ENCODE measurements at places on chromosomes 4 and X.

- DNase-seq = no peak
These were observed 87.6 kb upstream of the GABRG1 start for GRCh38 chr4:46211406-46211805.

- DNase-seq = no peak
These were observed 68.0 kb downstream of the ACOX3 start for GRCh38 chr4:8372506-8372905.

DNA sequence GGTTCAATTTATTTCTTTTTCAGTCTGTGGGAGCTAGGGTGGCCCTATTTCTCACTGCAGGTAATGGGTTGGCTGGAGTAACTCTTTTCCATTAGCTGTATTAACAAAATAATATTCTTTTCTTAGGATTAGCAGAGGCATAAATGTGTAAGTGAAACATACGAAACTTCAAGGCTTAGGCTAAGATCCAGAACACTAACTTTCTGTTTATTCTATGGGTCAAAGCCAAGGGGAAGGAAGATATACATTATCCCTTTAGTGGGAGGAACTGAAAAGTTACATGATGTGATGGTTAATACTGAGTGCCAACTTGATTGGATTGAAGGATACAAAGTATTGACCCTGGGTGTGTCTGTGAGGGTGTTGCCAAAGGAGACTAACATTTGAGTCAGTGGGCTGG lies 66.4 kb downstream of the DCAF8L2 start:
- DNase-seq = no peak

- DNase-seq = no peak
These were observed 51.7 kb downstream of the REELD1 start for GRCh38 chr4:146265950-146266490.

DNA sequence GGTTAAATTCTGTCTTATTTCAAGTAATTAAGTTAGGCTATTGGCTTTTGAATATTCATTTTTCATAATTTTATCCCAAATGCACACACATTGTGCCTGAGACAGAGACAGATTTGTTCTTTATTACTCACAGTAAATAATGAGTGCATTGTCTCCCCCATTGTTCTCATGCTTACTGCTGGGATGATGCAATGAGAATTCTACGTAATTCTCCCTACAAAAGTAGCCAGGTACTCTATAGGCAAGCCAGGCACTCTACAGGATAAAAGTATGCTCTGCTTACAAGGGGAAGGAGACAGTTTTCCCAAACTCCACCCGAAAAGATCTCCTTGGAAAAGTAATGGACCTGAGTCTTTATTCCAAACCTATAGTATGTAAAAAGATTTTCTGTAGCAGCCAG lies 1890.7 kb upstream of the PCDH10 start:
- DNase-seq = no peak

DNA sequence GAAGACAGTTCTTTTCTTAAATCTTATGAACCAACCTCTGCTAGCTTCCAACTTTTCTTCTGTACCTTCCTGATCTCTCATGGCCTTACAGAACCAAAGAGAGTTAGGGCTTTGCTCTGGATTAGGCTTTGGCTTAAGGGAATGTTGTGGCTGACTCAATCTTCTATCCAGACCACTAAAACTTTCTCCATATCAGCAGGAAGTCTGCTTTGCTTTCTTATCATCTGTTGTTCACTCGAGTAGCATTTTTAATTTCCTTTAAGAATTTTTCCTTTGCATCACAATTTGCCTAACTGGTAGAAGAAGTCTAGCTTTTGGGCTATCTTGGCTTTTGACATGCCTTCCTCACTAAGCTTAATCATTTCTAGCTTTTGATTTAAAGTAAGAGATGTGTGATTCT lies 167.0 kb downstream of the TBCK start:
- no peak for DNase-seq

DNA sequence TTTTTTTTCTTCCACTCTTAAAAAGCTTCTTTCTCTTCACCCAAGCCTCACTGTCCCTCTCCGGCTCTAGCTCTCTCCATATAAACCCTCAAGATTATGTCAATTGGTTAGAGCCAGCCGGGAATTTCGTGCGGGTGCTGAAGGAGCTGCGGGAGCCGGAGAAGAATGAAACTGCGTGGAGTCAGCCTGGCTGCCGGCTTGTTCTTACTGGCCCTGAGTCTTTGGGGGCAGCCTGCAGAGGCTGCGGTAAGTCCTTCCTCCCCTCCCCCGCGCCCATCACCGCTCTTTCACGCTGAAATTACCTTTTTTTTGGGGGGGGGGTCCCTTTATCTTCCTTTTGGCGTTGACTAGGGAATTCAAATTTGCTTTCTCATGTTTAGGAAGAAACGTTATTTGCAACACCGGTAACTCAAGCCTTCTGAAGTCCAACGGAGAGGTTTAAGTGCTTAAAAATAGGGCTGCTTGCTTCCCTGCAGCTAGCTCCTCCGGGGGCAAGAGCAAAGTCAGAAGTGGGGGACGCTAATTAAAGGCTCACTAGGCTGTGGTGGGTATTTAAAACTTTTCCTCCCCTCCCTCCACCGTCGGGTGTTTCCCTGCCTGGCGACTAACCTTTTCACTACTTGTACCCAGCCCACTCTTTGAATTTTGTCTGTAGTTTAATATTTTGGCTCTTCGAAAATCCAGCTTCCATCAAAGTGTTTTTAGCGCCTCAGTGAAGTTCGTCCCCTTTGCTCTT lies 491 bp downstream of the COL4A5 start:
- DNase-seq = peak; percentile 7

GRCh38 chr4:145345401-145345800 lies 136.3 kb upstream of the SMAD1 start:
- DNase-seq = no peak

- no peak for DNase-seq
These were observed at the start of gene PRICKLE3 for GRCh38 chrX:49186125-49187027. TSS of gene PRICKLE3 (minus strand) at chrX:49186373. CDS start at chrX:49186297, 76 bp downstream.

DNA sequence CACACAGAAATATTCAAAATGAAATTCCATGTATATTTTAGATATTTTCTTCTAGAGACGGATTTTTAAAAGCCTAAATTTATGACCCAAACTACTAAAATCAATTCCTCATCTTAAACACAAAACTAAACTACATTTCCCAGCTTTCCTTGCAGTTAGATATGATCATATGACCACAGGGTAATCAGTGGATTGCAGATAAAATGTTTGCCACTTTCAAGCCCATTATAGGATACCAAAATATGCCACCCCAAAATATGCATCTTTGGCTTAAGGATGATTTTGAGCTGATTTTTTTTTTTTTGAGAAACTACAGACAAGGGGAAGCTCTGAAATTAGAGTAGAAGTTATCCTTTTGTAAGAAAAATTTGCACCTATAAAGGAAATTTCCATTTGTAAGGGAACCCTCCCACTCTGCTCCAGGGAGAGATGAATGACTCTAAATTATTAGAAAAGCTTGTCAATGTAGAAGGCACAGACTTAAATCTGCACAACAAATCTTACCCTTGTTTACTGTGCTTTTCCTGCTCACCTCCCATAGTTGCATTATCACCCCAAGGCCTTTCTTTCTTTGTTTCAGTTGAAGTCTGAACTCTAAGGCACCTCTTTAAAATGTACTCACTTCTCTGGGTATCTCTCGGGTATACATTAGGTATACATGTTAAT lies 503.0 kb downstream of the PDHA2 start:
- no peak for DNase-seq

GRCh38 chrX:106484233-106484632 lies 127.5 kb upstream of the RADX start:
- DNase-seq = no peak

DNA sequence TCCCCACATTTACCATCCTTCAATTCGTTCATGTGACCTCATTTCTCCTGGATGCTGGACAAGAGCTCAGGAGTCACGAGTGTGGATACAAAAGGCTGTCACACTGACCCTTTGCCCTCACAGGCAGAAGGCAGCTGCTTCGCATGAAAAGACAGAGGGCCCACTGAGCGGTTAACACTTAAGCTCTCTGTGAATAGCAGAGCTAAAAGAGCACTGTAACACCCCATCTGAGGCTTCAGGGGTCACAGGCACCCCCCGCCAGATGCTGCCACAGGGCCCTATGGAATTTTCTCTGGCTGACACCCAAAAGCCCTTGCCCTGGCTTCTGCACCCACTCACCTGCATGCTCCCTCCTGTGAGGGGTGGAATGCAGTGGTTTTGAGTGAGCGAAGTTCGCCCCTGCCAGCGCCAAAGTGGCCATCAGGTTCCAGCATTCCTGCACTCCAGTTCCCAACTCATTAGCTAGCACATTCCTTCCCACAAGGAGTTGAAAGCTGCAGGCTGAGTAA lies 360.9 kb downstream of the PPP3CA start:
- DNase-seq = no peak

DNA sequence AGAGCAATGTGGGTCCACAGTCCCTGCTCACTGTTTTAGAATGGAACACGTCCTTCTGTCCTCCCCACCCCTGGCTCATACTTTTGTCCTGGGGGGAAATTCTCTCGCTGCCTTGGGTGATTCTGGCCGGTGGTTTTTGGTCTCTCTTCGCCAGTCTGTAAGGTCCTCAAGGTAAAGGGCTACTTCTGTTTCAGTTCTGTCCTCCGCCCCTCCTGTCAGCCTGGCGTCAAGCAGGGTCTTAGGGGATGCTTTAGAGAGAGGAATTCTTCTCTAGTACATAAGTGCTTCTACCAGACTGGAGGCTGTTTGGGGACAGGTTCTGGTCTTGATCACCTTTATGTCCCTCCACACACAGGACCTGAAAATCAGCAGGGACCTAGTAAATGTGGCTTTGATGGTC lies 617 bp upstream of the MRFAP1L1 start:
- DNase-seq = no peak

DNA sequence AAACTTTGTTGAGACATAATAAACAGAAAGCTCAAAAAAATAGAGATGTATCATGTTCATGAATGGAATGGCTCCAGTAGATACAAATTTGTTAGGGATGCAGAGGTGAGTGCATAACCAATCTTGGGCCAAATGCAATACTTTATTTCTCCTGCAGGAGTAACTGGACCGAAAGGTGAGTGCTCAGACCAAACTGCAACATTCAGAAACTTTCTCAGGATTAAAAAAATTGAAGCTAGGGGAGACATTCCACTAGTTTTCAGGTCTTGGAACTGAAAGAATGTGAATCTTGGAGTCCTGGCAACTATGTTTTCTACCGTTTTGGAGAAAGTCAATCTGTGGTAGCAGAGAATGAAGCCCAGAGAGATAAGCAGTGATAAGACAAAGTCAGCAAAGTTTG lies 21.2 kb upstream of the LCORL start:
- no peak for DNase-seq

- peak; percentile 97 for DNase-seq
These were observed 32.4 kb downstream of the FGFRL1 start for GRCh38 chr4:1043651-1044468.

- peak; percentile 14 for DNase-seq
These were observed 960 bp downstream of the TRPC3 start for GRCh38 chr4:121950680-121951520.

GRCh38 chrX:84475596-84475995 lies 26.7 kb downstream of the HDX start:
- DNase-seq = no peak

DNA sequence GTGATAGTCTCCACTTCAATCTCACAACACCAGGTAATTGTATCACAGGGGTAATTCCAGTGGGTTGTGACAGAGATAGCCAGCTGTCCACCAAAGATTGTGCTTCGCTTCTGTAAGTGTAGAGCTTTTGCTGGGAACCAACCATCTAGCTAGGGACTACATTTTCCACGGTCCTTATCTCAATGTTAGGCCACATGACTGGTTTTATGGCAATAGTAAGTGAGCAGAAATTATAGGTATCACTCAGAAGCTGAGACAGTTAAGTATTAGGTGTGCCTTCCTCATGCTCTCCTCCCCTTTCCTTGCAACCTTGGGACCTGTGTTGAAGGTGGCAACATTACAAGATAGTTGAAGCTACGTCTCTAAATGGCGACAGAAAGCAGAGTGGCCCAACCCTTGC lies 108.8 kb upstream of the NALF2 start:
- DNase-seq = no peak

GRCh38 chr4:68673143-68673542 lies 2.7 kb upstream of the UGT2B15 start:
- no peak for DNase-seq

DNA sequence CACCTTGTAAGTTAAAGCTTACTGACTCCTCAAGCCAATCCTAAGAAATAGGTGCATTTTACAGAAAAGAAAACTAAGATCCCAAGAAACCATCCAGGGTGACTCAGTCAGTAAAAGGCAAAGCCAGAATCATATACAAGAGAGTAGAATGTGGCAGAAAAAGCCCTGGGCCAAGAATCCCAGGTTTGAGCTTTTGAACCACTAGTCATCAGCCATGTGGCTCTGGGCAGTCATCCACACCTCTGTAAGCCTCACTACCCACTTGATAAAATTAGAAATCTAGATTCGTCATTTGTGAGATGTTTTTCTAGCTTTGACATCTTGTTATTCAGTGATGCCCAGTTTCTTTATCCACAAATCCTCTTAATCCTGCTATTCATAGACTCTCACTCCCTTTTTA lies 122.2 kb upstream of the PDE5A start:
- no peak for DNase-seq

- DNase-seq = no peak
These were observed 156.9 kb downstream of the SLIT2 start for GRCh38 chr4:20408611-20409010.

- DNase-seq = no peak
These were observed 28.3 kb downstream of the CYTL1 start for GRCh38 chr4:4990857-4991540.

- DNase-seq = no peak
These were observed 47.8 kb downstream of the COMMD8 start for GRCh38 chr4:47415719-47416118.

GRCh38 chr4:110309675-110310074 lies 111.3 kb upstream of the ELOVL6 start:
- no peak for DNase-seq

- no peak for DNase-seq
These were observed 66.9 kb upstream of the PLAC1 start for GRCh38 chrX:134725103-134725690.

GRCh38 chr4:107210450-107211239 lies 174.5 kb upstream of the DKK2 start:
- DNase-seq = no peak

DNA sequence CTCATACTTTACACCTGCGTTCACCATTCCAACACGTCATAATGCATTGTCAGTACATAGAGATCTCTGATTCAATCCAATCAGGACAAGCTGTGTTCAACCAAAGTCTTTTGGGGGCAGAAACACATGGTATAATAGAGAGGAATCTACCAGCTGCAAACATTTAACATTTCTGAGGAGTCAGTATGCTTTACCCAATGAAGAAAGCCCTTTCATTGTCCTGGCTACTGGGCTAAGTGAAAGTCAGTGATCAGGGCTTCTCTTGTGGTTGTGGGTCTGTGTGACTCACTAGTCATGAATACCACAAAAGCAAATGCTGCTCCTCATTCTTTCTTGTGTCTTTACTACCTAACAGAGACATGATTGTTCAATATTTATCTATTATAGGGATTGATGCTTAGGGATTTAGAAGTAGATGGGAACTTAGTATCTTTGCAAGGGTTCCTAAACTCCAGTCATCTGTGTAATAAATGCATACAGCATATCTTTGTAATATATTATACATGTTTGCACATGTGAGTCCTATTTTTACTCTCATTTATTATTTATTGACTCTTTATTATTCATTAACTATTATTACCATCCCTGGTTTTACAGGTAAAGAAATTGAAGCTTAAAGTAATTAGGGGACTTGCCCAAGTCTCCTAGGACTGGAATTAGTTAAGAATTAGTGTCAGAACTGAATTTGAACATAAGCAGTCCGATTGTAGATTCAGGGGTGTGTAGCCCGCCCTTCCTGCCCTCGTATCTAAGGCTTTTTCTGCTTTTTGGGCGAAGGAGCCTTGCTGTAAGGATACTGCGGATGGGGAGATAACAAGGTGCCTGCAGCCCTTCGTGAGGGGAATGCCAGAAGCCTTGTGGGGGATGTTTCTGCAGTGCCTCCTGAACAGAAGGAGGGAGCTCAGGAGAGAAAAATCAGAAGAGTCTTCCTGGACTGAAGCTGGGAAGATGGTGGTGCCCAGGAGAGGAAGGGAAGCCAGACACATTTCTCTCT lies 353.1 kb upstream of the BOD1L1 start:
- DNase-seq = no peak
